ENCODE measurements at places on chromosomes 16 and 17.

DNA sequence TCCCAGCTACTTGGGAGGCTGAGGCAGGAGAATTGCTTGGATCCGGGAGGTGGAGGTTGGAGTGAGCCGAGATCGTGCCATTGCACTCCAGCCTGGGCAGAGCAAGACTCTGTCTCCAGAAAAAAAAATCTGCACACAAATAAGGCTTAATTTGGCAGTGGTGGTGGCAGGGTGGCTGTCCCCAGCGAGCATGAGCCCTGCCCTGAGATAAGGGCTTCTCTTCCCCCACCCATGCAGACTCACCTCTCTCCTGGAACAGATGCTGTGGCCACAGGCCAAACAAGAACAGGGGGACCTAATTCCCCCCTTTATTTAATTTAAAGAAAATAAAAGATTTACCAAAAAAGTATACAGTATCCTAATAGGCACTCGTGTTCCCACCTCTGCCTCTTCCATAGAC, 157.2 kb downstream of the RAB11FIP4 start:
- no peak for DNase-seq

DNA sequence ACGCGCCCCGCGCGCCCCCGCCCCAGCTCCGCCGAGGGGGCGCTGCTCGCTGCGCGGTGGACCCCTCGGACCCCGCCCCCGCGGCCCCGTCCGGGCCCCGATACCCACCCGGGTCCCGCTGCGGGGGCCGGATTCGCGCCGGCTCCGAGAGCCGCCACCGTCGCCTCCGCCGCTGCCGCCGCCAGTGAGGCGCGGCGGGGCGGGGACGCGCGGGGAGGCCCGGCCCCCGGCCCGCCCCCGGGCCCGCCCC, at the start of gene TBC1D16:
TBC1D16 (minus strand) TSS at position 186 of the 250 bp plus-strand sequence. CDS start 22,325 bp downstream, outside the sequence.
- no peak for DNase-seq

DNA sequence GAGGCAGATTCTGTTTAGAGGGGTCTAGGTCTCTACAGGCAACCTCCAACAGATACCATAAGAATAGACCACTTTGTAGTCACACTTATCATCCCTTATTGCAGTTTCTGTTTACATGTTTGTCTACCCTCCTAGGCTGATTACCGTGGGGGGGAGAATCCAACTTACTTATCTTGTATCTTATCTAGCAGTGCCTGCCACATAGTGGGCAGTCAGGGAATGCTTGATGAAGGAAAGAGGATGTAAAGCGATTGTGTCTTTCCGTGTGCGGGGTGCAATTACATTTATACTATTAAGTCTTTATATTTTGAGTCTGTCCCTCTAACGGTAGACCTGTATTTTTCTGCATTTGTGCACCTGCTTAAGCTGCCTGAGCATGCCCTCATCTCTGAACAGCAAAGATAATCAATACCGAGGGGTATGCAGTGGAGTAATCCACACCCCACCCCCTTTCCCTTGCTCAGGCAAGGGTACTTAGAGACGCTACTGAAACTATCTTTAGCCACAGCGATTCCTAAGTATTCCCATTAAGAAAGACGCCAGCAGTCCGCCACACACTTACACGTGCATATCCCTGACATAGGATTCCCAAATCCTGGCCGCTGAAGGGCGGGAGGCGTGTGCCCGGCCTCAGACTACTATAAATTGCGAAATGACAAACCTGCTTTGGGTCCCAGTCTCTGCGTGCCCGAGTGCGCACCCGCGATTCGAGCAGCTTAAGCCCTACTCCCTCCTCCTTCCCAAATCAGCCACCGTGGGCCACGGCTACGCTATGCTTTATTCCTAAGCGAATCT, 635 bp upstream of the AATF start:
- no peak for DNase-seq

GRCh38 chr16:4915226-4915761, 21.7 kb downstream of the PPL start:
- no peak for DNase-seq

GRCh38 chr16:3578610-3579551, 1.7 kb upstream of the NLRC3 start:
- DNase-seq = peak; percentile 60

DNA sequence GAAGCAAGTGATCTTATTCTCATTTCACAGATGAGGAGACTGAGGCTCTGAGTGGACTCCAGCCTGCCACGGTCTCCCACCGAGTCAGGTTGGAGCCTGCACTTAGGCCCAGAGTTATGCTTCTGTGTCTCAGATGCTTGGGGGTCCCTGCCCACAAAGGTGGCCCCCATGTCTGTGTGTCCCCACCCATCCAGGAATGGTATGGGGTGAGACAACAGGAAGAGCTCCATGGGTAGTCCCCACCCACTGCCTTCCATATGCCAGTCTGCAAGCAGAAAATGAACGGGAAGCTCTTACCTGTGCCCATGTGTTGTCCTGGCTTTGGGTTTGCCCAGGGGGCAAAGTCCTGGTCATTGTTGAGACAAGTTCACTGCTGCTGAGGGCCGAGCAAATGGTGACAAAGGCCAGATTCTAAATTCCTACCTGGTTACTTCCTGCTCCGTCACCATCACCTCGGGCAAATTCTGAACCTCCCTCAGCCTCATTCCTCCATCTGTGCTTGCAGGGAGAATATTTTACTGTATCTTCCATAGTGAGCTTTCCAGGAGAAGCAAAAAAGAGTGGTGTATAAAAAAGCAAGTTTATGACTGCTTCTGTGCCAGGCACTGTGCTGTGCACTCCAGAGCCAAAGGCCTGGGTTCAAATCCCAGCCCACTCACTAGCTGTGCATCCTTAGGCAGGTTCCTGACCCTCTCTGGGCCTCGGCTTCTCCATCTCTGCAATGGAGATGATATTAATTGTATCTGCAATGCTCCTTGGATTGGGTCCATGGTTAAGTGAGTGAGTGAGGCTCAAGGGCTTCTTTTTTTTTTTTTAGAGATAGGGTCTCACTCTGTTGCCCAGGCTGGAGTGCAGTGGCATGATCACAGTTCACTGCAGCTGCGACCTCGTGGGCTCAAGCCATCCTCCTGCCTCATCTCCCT, 9.3 kb downstream of the IL4R start:
- DNase-seq = no peak

DNA sequence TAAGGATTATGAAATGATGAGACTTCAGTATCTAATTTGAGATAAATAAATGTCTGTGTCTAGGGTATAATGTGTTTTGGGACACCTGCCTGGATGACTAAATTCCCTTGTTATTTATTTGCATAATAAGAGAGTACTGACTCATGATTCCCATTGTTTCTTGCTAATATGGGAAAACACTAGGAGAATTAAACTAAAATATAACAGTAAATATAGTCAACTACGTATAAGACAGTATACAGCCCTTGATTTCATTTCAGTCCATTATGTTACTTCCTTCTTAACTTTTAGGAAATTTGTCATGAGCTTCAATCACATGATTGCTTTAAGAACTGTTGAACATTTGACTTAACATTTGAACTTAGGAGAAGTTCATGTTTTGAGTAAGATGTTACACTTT, 62.4 kb downstream of the VMP1 start:
- DNase-seq = no peak

DNA sequence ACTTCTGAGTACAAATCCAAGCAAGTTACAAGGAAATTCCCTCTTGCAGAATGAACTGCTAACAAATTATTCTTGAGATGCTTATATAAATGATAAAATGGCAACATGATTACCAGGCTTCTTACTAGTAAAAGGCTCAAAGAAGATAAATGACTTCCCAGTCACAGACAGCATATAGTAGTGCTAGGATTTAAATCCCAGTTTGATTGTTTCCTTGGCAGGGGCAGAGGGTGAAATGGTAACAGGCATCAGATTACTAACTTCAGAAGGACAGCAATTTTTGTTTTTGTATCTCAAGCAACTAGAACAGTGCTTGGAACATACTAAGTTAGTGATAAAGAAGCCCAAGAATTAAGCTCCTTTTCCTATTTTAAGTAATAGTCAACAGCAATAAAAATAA, 102.8 kb downstream of the SSH2 start:
- no peak for DNase-seq

GRCh38 chr16:85750146-85750826, 610 bp downstream of the C16orf74 start:
- no peak for DNase-seq

GRCh38 chr17:60563743-60564142, 36.2 kb upstream of the PPM1D start:
- no peak for DNase-seq

GRCh38 chr16:53745753-53746266, 41.9 kb downstream of the FTO start:
- no peak for DNase-seq

DNA sequence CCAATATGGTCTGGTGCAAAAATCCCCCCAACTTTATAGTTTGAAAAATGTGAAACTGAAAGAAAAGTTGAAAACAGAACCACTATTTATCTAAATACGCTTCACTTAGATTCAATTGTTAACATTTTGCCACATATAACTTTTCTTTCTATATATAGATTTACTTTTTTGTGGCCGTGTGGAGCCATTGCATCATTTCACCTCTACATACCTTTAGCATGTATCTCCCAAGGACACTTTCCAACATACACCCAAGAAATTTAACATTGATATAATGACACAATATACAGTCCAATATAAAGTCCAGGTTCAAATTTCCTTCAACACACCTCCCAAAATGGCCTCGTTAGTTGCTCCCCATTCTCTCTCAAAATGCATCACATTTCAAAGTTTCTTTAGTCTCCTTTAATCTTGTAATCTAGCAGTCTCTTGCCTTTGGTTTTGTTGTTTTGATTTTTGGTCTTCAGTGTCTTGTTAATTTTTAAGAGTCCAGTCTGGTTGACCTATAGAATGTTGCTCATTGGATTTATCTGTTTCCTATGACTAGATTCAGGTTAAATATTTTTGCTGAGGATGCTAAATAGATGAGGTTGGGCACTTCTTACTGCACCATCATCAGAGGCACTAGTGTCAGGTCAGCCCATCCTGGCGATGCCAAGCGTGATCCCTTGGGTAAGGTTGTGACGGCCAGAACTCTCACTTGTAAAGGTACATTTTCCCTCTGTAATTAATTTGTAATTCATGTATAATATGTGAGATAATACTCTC, 64.3 kb upstream of the BCAR1 start:
- no peak for DNase-seq

Measured in CD4-positive, alpha-beta T cell treated with Interleukin-12 subunit alpha and Interleukin-12 subunit beta, for 1 hour (primary cell).